KBM-7 (cell line): ENCODE measurements at places on chromosomes 2 and 18.

DNA sequence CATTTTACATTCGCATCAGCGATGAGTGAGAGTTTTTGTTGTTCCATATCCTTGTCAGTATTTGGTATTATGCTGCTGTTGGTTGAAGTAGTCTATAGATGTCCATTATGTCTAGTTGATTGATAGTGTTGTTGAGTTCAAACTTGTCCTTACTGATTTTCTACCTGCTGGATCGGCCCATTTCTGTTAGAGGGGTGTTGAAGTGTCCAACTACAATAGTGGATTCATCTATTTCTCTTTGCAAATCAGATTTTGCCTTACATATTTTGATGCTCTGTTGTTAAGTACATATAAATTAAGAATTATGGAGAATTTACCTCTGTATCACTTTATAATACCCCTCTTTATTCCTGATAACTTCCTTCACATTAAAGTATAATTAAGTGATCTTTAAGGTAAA is 8.7 kb downstream of the SPOPL start:
- DNase-seq = no peak

- no peak for DNase-seq
These were observed 102.8 kb upstream of the CTDP1 start for GRCh38 chr18:79576686-79577351.

DNA sequence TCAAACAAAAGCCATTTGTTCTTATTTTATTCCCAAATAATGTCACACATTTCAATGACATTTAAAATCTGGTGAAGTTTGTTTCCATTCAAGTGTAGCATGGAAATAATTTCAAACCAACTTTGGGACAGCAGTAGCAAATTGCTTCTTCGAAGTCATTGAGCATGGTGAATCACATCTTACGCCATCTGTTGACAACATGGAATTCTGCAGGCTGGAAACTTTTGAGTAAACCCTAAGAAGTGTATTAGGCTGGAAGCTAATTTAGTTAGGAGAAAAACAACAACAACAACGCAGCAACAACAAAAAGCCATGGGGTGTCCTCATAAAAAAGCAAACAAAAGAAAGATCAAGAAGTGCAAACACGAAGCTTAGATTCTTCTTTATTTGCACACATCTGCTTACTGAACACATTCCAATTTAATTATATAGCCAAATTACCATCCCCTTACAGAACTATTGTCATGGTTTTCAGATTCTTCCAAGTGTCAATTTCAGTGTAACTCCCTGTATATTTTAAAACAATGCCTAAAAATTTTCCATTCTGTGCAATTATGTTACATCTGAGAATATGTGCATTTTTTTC is 659.0 kb upstream of the CDH7 start:
- peak; percentile 15 for DNase-seq

- DNase-seq = no peak
These were observed 739.5 kb downstream of the SOCS6 start for GRCh38 chr18:71028285-71028762.

DNA sequence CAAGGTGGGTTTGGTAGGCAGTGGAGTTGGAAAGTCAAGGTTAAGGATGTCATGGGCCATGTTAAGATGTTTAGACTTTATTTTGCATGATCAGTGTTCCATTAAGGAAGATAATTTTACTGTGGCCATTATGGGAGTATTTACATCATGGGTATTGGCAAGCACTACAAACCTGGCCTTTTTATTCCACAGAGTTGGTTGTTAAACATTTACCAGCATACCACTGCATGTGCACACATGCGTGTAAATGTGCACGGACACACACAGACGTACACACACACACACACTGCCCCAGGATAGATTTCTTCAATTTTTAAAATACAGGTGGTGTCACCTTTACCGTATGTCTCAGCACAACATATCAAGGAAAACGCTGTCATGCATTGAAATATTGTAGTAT is 51.4 kb upstream of the ITGA6 start:
- DNase-seq = no peak

DNA sequence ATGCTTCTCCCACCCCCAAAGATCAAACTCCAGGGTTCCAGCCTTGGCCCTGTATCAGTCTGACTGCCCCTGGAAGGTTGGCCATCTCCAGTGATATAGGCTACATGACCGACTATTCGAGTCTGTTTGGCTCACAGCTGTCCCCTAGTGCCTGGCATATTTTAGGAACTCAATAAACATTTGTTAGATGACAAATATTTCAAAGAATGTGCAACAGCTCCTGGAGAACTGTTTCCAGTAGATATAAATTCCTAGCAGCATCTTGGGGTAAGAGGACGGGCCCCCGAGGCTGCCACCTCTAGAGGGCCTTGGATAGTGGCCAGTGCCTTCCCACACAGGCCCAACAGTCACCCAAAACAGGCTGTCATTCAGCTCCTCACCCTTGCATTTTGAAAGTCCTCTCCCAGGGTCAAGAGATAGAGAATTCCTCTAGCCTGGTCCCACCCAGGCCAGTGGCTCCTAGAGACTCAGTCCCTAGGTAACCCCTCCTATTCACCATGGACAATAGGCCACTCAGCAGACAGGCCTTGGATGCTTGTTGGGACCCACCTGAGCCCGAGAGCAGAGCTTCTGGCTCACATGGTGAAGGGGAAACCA is 45.1 kb upstream of the ATP6V1B1 start:
- DNase-seq = no peak

GRCh38 chr2:10572701-10573100 is 117.1 kb downstream of the NOL10 start:
- no peak for DNase-seq

- DNase-seq = no peak
These were observed 5.2 kb upstream of the GPR55 start for GRCh38 chr2:230930149-230930780.

DNA sequence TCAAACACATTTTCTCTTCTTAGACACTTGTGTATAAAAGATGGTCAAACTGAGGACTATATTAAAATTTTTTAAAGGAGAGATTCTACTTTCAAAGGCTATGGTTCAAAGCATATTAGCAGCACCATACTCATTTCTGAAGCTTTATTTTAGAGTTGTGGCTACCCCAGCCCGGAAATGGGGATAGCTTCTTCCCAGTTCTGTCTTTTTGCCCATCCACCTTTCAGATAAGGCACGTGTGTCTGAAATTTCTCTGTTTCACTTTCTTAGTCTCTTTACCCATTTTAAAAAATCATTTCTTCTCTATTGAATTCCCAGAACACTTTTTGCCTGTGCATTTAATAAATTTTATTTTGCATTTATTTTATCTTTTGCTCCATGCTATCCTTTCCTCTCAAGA is 431.5 kb downstream of the RNF144A start:
- no peak for DNase-seq

GRCh38 chr2:65046633-65047407 is 9.4 kb upstream of the CEP68 start:
- DNase-seq = no peak

DNA sequence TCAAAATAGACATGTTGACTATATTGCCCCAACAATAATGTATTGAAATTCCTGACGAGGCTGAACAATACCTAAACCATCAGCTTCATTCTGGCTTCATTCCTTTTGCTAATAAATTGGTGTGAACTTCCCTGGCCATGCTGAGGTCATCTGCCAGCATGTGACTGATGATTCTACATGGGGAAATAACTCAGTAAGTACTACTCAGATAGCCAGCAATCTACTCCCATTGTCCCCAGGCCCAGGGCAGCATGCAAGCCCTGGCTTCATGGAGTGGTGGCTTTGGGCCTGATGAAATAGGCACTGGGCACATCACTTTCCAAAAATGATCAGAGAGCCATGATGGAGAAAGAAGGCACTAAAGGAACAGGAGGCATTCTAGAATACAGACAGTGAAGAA is 468.5 kb upstream of the PIK3C3 start:
- no peak for DNase-seq

DNA sequence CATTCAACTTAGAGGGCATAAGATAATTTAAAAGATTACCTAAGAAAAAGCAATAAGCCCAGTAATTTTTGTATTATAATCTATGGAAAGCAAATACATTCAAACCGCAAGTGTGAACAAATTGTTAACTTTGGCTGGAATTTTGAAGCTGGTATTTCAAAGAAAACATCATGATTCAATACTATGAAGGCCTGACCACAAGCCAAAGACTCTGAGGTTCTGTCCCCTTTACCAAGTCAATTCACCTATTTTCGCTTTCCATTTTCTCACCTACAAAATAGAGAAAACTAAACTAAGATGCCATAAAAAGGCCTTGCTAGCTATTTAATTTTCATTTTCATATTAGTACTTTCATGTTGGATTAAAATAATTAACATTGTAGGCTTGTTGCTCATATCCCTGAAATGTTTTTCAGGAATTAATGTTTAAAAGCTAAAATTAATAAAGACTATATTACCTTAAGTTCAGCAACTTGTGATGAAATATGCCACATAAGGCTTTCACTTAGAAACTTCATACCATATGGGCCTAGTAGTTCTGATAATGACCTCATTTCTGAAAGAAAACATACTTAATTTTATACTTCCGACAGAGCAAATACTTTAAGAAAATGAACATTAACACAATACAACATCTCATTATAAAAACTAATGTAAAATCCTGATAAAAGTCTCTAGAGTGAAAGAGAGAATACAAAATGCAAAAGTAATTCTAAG is 85.7 kb upstream of the FRZB start:
- no peak for DNase-seq

- no peak for DNase-seq
These were observed 325.6 kb downstream of the HRH4 start for GRCh38 chr18:24786027-24786426.

- DNase-seq = no peak
These were observed 20.9 kb downstream of the MAP4K3 start for GRCh38 chr2:39416140-39416539.

- DNase-seq = no peak
These were observed 44.3 kb downstream of the EPHA4 start for GRCh38 chr2:221527776-221528309.

- no peak for DNase-seq
These were observed 3.8 kb downstream of the ZNF397 start for GRCh38 chr18:35244671-35245070.

DNA sequence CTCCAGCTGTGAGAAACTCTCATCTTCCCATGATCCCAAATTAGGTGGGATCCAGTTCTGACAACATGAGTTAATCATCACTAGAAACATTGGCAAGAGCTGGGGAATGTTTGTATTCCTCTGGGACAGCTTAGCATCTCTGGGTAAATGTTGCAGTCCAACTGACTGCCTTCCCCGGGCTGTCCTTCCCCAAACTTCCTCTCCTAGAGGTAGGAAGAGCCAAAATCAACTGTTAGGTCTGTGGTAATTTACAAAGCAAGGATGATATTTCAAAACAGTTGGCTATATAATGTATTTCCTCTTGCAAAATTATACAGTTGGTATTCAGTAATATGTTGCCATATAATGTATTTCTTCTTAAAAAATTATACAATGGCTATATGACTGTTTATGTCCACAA is 148.5 kb downstream of the MGAT5 start:
- no peak for DNase-seq
